ENCODE measurements at places on chromosomes 5 and 9. TPM values are rescaled to one million over a fixed set of nuclear protein-coding genes. Genes with fewer than 3 reads are reported as not detected.

Gene GRXCR2
- total RNA-seq, result not detected

Gene PCDHB15
- total RNA-seq, result 1.4 TPM

Gene PCDHB3
- 0.60 TPM for total RNA-seq

Gene NUTM2G
- total RNA-seq, result not detected

DNA sequence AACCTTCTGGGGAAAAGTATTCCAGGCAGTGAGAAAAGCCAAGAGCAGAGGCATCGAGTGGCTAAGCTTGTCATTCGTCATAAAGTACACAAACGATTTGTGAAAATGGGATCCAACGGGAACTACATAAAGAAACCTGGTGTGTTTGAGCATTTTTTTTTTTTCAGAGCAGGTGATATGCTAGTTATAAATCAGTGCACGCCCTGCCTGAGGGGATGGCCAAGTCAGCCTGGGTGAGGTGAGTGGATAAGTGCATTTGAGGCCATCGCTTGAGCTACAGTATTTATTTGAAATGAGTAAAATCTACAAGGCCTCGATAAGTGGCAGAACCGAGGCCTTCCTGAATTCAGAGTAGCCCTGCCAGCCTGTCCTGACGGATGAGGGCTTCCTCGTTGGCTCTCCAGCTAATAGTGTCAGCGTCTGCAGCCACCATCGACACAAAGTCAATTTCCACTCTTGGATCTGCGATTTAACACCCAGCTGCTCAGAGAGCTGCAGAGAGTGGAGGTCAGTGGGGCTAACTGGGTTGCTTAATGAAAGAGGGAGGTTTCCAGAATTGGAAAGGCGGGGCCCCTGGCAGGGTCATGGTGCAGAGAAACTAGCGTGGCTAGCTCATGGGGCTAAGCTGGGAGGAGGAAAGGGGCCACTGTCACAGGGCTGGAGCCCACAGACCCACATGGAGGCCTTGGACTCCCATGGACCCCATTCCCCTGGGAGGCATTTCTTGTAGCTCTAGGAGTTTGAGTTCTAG lies 27.3 kb downstream of the PPARGC1B start:
- no peak for DNase-seq

- no peak for DNase-seq
Observed at GRCh38 chr5:14440582-14441431, 140.8 kb upstream of the OTULINL start.

DNA sequence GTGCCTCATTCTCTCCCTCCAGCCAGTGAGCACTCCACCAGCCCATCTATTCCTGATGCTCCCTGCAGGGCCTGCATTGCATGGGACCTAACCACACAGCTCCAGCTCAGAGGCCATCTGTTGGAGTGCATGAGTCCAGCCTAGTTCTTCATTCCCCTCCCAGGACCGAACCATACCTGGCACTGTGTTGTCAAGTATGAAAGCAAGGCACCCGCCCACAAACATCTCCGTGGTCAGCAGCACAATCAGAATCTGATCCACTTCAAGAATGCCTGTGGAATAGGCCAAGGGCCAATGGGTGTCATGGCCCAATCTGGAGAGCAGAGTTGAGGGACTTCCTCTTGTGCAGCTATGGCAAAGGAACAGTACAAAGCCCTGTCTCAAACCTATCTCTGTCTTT lies 5.9 kb downstream of the SLC23A1 start:
- no peak for DNase-seq

Data from lung microvascular endothelial cell (primary cell).